Left kidney (tissue), 8 donors: ENCODE measurements at places on chromosomes 1 and 21. TPM values are rescaled to one million over a fixed set of nuclear protein-coding genes. Genes with fewer than 3 reads are reported as not detected.

GRCh38 chr1:172138634-172139033 lies 281.9 kb upstream of the C1orf105 start:
- no peak for DNase-seq

Gene DUSP10
- polyA plus RNA-seq, result 4.7 TPM

DNA sequence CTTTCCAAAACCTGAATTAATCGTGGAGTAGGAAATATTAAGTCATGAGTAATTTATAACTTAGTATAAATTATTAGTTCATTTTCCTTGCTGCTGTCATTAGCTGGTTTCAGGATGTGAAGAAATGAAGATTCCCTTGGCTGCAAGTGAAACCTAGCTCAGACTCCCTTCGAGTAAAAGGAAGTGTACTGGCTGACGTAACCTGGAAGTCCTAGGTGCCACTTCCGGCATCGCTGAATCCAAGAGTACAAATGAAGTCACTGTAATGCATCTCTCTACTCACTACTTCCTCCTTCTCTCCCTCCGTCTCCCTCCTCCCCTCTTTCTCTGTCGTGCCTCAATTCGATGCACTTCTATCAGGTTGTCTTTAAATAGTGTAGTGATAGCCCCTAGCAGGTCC lies 28.8 kb downstream of the ZP4 start:
- DNase-seq, result no peak

- no peak for DNase-seq
These were observed 33.9 kb downstream of the C1orf141 start for GRCh38 chr1:67100833-67101232.

DNA sequence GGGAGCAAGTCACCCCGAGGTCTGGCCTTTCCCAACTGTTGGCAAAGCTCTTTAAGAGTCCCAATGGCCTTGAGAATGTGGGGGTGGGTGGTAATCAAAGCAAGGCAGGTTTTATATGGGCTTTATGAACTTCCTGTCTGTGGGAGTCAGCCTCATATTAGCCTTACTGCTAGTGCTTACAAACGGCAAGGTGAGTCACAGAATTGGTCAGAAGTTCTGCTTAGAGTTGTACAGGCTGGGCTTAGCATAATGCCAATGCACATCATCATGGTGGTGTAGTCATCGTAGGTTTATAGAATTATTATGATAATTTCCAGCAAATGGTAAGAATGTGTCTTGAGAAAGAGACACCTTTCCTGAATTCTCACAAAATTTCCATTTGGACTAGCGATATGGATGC lies 192.7 kb upstream of the KIAA0040 start:
- DNase-seq, result no peak

- DNase-seq, result no peak
These were observed 47.6 kb upstream of the HOOK1 start for GRCh38 chr1:59767119-59767518.

GRCh38 chr21:27631471-27631870 lies 664.6 kb upstream of the ADAMTS5 start:
- no peak for DNase-seq

GRCh38 chr1:191065771-191066170 lies 588.1 kb upstream of the BRINP3 start:
- no peak for DNase-seq

Gene SLC22A15
- polyA plus RNA-seq, result 7.1 TPM

Gene PLA2G2D
- 0.08 TPM for polyA plus RNA-seq

Gene GPR61
- 1.1 TPM for polyA plus RNA-seq

Gene HIVEP3
- 4.0 TPM for polyA plus RNA-seq

Gene FAM151A
- 32.2 TPM for polyA plus RNA-seq

GRCh38 chr21:37983336-37984095 lies 67.3 kb upstream of the KCNJ6 start:
- no peak for DNase-seq

DNA sequence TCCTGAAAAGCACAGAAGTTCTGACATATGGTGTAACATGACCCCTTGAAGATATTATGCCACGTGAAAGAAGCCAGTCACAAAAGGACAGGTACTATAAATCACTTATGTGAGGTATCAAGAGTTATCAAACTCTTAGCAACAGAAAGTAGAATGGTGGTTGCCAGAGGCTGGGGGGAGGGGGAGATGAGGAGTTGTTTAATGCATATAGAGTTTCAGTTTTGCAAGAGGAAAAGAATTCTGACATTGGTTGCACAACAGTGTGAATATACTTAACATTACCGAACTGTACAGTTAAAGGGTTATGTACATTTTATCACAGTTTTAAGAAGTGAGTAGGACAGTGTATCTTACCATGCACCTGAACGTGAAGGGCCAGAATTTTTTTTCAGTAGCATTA lies 80.0 kb downstream of the USP25 start:
- DNase-seq, result no peak

GRCh38 chr1:63027176-63027575 lies 243.2 kb downstream of the ATG4C start:
- DNase-seq, result no peak

Gene CCDC30
- polyA plus RNA-seq, result 26.7 TPM
